ENCODE measurements at places on chromosomes 7 and 10.
A peak's percentile ranks its signal among the peaks of the same experiment; 100 is the strongest.

- no peak for DNase-seq
Observed at GRCh38 chr10:21993360-21994001, 10.0 kb downstream of the DNAJC1 start.

DNA sequence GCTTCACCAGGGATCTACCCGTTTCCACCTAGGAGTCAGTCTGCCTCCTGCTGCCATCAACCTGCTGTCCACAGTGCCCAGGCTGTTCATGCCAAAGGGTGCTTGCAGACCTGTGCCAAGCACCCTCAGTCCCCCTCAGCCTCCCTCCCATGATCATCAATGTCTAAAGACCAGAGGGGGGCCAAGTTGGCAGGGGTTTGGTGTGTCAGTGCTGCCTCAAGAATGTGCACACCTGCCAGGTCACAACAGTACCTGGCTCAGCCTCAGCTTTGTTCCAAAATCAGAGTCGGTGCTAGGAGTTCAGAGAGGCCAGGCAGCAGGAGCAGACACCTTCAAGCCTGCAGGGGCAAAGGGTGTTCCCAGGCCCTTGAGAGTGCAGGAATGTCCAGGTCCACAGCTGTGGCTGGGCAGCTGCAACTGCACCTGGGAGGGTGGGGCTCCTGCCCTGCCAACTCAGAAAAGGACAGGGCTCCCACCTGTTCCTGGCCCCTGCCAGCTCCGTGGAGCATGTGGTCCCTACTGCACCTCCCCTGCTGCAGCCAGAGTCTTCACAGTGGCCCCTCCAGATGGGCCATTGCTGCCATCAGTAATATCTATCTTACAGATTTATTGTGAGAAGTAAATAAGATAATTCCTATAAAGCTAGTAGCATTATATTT is 219.5 kb downstream of the POLR1F start:
- DNase-seq: no peak

GRCh38 chr7:5598261-5598761 is 174.7 kb upstream of the TNRC18 start:
- no peak for DNase-seq

DNA sequence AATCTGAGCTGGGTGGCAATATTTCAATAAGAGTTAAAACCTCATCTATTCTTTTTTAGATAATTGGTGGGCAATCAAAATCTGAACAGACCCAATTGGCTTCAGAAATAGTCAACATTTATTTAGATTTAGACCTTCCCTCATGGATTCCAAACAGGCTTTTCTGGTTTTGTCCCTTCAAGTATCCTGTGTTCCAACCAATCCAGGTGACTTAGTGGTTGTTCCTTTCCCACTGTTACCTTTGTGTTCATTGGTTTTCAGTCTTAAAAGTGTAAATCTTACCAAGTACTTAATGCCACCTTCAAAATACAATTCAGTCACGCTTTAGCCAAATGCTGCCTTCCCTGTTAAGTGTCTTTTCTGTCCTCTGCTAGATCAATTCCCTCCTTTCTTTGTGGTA is 85.9 kb downstream of the AHR start:
- DNase-seq: no peak

DNA sequence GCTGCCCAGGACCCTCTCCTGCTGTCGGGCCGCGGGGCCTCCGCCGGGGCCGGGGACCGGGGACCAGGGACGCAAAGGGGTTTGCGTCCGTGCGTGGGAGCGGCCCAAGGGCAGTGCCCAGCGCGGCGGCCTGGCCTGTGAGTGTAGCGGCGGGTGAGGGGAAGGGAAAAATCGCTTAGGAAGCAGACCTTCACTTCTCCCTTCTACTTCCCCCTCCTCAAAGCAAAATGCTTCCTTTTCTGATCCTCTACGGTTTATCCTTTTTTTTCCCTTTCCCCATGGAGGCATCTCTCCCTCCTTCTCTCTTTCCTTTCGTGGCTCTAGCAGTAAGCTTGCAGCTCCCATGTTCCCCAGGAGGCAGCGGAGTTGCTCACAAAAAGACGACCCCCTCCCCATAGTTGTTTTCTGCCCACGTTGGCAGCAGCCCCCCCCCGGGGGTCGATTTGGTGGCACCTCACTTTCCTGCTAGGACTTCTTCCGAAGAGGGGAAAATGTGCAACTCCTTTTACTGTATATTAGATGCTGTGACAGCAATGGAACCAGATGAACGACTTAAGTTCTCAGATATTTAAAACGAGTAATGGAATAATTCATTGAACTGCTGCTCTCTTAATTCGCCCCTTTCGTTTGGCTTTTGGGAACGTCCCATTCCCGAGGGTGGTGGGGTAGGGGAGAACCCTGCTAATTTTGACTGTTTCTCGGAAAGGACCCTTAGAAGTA is 724 bp downstream of the CAPZA2 start:
- peak; percentile 62 for DNase-seq

DNA sequence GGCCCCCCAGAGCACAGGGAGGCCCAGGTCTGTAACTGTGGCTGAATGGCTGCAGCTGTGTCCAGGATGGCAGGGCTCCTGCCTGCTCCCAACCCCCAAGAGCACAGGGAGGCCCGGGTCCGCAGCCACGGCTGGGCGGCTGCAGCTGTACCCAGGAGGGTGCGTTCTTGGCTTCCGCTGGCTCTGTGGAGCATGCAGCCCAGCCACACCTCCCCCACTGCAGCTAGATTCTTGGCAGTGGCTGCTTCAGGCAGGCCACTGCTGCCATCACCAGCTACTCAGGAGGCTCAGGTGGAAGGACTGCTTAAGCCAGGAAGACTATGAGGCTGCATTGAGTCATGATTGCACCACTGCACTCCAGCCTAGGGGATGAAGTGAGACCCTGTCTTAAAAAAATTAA is 27.9 kb downstream of the C7orf25 start:
- no peak for DNase-seq

- DNase-seq: no peak
Observed at GRCh38 chr7:154741131-154741530, 261.8 kb downstream of the PAXIP1 start.

DNA sequence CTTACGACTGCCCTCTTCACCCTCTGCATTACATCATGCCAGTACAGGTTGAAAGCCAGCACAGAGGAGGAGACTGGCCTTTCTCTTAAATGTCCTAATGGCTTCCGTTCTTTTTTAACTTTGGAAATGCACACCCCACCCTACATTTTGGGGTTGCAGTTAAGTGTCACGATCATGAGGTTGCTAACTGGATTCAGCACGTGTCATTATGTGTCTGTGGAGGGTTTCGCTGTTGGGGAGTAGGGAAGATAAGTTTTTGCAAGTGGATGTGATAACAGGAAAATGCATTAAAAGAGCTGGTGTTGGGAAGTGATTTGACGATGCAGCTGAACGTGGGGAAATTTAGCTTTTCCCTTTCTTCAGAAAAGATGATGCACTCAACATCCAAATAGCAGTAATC is 135.9 kb downstream of the LRRC4 start:
- no peak for DNase-seq

- no peak for DNase-seq
Observed at GRCh38 chr7:74542558-74543117, 88.9 kb downstream of the GTF2IRD1 start.

- DNase-seq: no peak
Observed at GRCh38 chr7:93165447-93165846, 17.3 kb upstream of the SAMD9L start.

Data from sciatic nerve (tissue), 2 donors.